ENCODE measurements at places on chromosomes 12 and 14.
A peak's percentile ranks its signal among the peaks of the same experiment; 100 is the strongest.

- DNase-seq = no peak
Observed at GRCh38 chr12:49944718-49945117, 5.8 kb upstream of the AQP2 start.

DNA sequence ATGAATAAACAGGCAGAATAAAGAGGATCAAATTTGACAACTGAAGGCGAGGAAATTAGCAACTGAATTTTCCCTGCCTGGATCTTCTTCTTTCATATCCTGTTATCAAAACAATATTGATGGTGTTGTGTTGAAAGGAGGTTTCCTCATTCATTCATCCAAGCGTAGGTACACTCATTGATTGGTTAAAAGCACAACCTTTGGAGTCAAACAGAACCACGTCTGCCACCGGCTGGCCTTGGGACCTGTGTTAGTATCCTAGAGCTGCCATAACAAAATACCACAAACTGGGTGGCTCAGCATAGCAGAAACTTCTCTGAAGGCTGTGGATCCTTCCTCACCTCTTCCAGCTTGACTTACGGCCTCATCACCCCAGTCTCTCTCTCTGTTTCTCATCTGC lies 268.6 kb upstream of the PWP1 start:
- no peak for DNase-seq

- DNase-seq = no peak
Observed at GRCh38 chr12:90816353-90817089, 138.5 kb downstream of the CCER1 start.

DNA sequence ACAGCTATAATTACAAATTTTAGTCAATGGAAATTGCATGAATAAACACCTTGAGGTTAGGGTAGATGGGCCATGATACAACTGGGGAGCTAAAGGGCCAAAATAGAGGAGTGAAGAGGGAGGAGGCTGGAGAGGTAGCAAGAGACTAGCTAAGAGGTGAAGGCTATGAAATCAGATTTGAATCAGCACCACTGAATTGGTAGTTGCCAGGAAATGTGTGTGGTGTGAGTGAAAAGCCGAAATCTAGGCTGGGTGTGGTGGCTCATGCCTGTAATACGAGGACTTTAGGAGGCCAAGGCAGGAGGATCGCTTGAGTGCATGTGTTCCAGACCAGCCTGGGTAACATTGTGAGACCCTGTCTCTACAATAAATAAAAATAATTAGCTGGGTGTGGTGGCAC lies 22.7 kb downstream of the YY1 start:
- DNase-seq = no peak

DNA sequence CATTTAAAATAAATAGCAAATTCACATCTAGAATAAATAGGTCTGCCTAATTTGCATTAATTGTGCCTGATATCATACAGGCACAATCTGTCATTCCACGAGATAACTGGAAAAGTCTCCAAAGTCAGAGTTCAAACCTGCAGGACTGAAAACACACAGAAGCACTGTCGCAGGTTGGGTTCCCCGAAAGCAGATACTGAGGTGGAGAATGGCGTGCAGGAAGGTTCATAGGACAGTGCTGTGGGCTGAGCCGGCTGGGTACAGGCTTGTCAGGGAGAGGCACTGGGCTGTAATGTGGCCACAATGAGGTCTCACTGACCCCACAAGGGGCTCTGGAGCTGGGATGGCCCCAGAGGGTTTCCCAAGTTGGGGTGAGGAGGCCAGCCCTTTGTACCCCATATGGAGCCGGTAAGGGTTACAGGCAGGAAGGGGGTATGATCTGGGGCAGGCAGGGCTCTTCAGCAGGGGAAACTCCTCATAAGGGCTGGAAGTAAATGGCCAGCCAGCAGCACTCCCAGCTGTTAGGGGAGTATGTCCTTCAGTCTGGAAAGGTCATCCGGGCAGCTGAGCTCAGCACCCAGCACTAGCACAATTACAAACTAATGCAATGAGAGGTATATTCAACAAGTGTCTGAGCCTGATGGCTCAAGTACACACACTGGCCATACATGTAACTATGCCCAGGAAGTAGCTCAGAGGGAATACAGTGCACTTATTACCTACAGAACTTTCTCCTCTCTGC lies 68.5 kb downstream of the NT5DC3 start:
- DNase-seq = no peak

DNA sequence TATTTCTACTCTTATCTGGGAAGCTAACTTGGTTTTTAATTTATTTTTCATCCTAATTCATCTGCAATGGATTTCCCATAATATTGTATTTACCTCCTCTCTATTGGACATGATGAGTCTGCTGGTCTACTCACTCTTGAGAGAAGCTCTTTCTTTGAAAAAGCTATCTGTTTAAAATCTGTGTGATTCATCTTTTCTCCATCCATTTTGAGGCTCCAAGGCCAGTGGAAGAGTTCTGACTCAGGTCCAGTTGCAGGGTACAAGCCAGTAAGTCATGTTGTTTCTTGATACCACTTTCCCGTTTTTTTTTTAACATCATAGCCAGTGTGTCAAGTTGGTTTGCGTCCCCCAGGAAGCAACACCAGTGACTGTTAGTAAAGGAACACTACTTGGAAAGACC lies 160.3 kb upstream of the BMP4 start:
- no peak for DNase-seq

- no peak for DNase-seq
Observed at GRCh38 chr12:11814374-11814773, 164.9 kb downstream of the ETV6 start.

- DNase-seq = no peak
Observed at GRCh38 chr14:56770512-56770911, 39.8 kb downstream of the OTX2 start.

- no peak for DNase-seq
Observed at GRCh38 chr12:25785134-25785533, 173.3 kb upstream of the RASSF8 start.

DNA sequence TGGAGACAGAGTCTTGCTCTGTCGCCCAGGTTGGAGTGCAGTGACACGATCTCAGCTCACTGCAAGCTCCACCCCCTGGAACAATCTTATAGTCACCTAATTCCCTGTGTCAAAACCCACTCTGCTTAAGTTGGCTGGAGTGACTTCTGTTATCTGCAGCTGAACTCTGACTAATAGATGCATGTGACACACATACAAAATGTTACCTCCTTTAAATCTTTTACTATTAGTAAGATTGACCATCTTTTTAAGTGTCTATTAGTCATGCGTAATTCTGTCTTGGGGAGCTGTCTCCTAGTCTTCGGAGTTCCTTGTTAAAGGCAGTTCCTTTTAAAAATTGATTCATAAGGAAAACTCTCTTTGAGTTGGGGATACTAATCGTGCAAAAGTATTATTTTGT lies 7.4 kb downstream of the IFI27L1 start:
- no peak for DNase-seq

GRCh38 chr12:1619587-1619986 lies 9.4 kb upstream of the WNT5B start:
- no peak for DNase-seq

- DNase-seq = no peak
Observed at GRCh38 chr14:90179357-90179756, 77.0 kb upstream of the PSMC1 start.

DNA sequence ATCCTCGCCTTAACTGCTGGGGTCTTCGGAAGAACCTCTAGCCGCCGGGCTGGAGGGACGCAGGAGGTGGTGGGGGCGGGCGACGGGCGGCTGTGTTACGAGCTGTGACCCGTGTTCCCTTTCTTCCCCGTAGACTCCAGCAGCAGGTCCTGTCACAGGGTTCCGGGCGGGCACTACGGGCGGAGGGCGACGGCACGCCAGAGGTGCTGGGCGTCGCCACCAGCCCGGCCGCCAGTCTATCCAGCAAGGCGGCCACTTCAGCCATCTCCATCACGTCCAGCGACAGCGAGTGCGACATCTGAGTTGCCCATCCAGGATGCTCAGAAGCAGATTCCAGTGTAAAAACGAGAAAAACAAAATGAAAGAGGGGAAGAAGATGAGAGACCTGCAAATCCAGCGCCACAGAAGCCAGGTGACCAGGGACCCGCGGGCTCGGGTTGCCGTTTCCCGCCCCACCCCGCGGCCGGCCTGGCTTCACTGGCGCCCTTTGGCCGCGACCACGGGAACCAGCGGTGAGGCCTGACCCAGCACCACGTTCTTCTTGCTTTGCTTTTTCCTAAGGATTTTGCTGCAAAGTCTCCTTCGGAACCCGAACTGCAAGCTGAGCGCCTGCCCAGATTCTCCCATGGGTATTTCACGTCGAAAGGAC lies 2.1 kb downstream of the SIX6 start:
- no peak for DNase-seq

DNA sequence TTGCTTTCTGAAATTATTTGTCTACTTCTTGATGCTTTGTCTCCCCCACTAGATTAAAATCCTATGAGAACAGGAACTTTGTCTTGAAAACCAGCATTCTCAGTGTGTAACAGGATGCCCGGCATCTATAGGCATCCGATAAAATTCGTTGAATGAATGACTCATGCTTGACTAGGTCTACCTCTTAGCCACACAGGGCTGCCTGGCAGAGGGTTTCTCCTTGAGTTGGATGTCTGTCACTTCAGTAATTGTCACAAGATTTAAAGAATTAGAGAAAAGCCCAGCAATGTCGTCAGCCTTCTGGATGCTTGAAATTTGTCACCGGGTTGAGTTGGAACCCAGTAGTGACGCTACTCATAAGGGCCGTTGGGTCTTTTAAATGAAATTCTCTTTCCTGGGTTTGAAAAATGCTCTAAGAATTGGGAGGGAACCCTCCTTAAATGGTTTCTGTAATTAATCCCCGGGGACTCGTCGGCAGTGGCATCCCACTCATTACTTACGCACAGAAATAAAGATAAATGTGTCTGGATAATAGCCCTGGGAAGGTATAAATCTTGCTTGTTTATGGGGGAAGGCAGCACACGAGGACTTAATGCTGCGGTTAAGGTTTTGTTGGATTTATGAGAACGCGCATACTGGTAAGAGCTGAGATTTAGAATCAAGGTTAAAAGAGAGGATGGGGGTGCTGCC lies 194.1 kb downstream of the AACS start:
- no peak for DNase-seq

GRCh38 chr14:104688505-104689108 lies 811 bp upstream of the INF2 start:
- peak; percentile 78 for DNase-seq

DNA sequence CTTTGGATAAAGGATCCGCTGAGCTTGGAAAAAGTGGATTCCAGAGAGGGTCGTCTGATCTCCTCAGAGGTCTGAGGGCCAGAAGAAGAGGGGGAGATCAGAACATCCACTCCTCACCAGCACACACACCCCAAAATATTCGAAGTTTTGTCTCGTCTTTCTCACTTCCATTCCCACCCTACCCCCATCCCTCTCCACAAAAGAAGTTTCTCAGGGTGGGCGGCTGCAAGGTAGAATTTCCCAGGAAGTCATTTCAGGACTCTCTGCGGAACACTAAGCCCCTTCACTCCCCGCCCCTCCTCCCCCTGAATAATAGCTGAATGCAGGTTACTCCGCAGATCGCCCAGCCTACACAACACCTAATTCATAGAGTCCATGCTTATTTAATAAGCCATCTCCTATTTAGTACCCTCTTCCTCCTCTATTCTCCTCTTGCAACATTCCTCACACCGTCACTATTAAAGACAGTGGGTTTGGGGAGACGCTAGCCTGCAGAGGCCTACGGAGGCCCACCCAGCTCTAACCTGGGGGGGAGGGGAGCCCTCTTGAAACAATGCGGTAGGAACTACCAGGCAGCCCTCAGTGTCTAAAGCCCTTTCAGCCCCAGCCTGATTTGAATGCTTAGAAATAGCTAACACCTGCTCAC lies 649 bp upstream of the SALL2 start:
- DNase-seq = no peak

DNA sequence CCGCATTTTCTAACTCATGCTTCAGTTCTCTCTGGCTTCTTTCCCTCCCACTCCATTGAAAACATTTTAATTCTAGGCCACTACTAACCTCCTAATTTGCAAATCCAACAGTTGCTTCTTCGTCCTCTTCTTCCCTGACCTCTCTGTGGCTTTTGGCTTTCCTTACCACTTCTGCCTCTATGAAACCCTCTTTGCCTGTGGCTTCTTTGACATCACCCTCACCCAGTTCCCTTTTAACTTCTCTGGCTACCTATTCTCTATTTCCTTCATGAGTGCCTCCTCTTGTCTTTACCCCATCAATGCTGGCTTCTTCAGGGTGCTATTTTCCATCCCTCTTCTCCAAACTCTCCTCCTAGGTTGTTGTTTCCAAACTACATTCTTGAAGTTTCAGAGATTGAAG lies 4.4 kb upstream of the HCFC2 start:
- DNase-seq = no peak

- DNase-seq = no peak
Observed at GRCh38 chr14:69989622-69990021, 110.4 kb downstream of the SMOC1 start.

- DNase-seq = no peak
Observed at GRCh38 chr12:68871921-68872320, 61.0 kb downstream of the CPM start.

DNA sequence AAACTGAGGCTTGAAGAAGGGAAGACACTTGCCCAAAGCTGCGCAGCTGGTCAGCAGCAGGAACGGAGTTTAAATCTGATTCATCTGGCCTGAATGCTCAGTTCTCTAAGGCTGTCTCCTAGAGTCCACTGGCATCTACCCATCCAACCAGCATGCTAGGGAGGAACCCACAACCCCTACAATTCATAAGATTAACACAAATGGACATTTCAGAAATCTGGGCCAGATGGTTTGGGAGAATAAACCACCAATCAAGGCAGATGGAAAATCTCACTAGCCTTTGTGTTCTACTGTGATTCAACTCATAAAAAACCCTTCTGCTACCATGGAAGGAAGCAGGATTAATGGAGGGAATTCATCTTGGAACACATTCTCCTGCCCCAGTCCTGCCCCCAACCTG lies 67.8 kb downstream of the WSCD2 start:
- no peak for DNase-seq

- DNase-seq = no peak
Observed at GRCh38 chr12:25725470-25725869, 172.4 kb upstream of the LMNTD1 start.

DNA sequence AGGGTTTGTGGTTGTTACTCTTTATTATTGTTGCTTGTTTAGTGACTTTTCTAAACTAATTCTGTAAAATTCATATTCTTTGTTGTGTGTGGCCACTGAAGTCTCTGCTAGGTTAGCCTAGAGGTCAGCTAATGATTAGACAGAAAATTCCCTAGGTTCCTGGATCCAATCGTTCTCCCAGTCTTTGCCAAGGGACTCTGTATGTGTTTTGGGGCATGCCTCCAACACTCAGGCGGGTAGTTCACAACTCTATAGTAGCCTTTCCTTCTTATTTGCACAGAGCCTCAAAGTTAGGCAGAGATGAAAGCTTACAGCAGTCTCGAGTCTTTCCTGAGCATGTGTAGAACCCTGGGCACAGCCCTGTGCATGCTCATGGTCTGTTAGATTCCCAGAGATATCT lies 32.7 kb upstream of the RIN3 start:
- DNase-seq = peak; percentile 10

All from colonic mucosa (tissue), 4 donors.